ENCODE measurements at places on chromosomes 2 and 18.

DNA sequence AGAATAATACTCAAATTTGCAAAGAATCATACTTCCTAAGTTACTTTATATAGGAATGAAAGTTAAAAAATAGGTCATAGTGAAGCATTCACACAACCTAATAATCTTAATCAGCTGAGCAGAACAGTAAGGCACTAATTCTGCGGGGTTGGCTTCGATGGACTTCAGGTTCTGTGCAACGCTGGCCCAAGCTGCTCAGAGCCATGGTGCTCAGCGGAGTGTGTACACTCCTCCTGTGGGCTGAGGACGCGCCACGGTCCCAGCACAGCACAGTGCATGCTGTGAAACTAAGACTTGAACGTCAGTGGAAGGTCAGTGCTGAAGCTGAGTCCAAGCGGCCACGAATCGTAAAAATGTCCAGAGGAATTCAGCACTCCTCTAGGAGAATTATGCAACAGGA lies 66.7 kb downstream of the MYT1L start:
- no peak for DNase-seq

GRCh38 chr18:79348066-79348465 lies 47.7 kb upstream of the NFATC1 start:
- no peak for DNase-seq

GRCh38 chr2:241901500-241902351 lies 32.2 kb downstream of the RTP5 start:
- DNase-seq, result no peak

DNA sequence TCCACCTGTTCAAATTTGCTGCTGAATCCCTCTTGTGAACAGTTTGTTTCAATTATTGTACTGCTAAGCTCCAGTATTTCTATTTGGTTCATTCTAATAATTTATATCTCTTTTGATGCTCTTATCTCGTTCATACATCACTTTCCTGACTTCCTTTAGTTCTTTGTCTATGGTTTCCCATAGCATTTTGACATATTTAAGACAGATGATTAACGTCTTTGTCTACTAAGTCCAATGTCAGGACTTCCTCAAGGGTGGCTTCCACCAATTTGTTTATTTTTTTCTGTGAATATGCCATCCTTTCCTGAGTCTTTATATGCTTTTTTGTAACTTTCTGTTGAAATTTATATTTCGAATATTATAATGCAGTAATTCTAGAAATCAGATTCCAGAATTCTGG lies 9.6 kb downstream of the PIGN start:
- DNase-seq, result no peak

- no peak for DNase-seq
These were observed 34.8 kb upstream of the KLHL29 start for GRCh38 chr2:23350041-23350791.

DNA sequence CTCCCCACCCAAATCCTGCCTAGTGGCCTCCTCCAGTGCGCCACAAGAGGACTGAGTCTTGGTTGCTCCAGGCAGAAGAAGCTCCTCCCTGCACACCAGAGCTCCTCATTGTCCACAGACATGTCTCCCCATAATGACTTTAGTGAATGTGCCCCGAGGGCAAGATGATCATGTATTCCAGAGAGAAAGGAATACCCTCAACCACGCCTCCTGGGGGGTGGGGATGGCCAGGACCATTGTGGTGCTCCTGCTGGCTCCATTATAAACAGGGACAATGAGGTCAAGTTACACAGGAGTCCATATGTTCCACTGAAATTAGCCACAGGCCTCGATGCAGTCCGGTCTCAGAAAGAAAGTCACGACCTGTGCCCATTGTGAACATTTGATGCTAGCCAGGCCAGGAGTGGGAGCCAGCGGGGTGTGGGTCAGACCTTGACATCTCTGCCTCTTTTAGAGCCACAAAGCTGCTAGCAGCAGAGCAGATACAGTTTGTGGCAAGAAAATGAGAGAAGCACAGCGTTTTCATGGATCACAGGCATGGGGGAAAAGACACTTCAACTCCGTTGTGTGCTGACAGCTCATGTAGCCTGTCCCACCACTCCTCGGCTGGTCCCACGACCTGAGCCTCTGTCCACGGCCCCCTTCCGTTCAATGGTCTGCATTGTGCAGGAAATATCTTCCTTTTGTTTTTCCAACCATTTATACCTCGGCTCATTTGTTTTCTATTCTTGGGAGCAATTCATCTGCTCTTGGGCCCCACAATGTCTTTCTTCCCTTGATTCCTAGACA lies 70.7 kb upstream of the FZD7 start:
- DNase-seq, result no peak

DNA sequence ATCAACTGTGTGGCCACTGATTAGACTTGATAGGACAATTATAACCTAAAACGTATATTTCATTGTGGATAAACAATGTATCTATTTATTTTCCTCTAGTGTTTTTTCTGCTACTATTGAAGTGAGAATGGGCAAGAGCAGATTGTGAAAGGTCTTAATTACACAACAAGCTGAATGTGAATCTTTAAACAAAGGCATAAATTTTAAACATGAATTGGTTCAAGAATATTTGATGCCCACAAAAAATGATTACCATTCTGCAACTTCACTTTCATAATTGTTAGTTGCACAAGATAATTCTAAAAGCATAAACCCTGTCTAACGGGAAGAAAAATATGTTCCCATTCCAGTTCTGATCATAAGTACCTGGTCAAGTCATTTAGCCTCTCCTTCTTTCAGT lies 285.6 kb downstream of the GULP1 start:
- DNase-seq, result no peak

DNA sequence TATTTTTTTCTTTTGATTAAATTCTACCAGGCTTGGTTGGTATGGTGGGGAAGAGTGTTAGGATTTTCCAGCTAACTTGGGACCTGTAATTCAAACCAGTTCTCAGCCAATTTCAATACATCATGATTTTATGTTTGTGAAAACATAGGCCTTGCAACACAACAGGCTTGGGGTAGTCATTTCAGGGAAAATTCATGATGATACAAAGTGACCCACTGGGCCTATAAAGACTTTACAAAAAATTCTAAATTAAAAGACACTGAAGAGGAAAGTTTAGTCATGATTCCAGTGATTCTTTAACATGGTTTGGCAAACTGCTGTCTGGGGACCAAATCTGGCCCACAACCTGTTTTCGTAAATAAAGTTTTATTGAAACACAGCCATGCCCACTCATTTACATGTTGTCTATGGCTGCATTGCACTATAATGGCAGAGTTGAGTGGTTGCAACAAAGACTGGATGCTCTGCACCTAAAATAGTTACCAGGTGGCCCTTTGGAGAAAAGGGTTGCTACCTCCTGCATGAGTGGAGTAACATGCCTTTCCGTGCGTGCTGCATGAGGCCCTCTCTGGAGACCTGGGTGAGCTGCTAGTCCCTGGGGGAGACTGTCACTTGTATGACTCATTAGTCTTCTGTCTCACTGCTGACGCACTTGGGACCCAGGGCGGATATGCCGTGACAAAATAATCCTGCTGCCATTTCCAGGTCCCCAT lies 73.6 kb downstream of the NPAS2 start:
- DNase-seq, result no peak

- no peak for DNase-seq
These were observed 36.7 kb upstream of the SPAG16 start for GRCh38 chr2:213247566-213247965.

GRCh38 chr2:42359304-42359964 lies 1.6 kb downstream of the COX7A2L start:
- DNase-seq, result peak; percentile 42

GRCh38 chr2:38720613-38721241 lies 30.4 kb downstream of the SRSF7 start:
- peak; percentile 65 for DNase-seq

- no peak for DNase-seq
These were observed 109.9 kb downstream of the PTPRM start for GRCh38 chr18:7677001-7677400.

- no peak for DNase-seq
These were observed 69.5 kb downstream of the TMEM18 start for GRCh38 chr2:607709-608108.

DNA sequence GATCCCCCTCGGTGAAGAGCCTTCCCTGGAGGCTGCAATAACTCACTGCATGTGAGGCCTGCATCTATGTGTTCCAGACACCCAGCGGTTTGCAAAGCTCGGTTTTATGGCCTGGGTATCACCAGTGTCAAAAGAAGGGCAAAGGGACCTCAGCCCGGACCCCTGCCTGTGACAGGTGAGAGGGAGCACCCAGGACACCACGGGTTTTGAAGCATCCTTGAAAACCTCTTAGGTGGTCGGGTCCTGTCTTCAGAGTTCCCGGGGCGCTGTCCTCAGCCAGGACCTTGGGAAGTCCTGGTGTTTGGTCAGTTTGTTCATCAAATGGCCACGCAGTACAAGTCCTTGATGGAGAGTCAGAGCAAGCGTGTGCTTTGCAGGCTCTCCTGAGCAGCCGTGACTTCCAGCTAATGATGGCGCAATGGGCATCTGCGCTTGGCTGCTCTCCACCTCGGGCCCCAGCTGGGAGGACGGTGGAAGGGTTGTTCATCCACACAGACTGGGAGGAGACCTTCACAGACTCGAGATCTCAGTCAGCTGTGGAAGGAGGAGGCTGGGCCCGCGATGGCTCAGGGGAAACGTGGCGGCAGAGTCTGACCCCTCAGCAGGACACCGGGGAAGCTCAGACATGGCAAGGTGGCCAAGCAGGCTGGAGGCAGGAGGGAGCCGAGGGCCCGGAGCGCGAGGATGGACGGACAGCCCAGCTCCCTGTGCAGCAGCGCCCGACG lies 113.1 kb upstream of the GPC1 start:
- DNase-seq, result no peak

DNA sequence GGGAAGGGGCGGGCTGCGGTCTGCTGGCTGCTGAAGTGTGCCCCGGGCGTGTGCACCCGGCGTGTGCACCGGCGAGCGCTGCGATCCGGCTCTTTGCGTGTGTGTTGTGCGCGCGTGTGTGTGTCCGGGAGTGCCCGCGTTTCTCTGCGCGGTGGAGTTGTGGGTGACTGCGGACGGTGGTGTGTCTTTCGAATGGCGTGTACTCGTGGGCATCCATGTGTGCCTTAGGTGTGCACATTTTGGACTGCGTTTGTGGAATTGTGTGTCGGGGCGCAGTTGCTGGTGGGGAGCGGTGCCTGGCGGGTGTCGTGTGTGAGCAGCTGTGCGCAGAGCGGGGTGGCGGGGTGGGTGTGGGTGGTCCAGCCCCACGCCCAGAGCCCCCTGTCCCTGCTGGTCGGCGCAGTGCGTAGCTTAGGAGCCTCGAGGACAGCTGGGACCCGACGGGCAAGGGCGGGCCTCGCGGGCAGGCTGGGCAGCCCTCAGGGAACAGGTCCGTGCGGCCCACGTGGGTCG lies 533 bp downstream of the HPCAL1 start:
- no peak for DNase-seq

DNA sequence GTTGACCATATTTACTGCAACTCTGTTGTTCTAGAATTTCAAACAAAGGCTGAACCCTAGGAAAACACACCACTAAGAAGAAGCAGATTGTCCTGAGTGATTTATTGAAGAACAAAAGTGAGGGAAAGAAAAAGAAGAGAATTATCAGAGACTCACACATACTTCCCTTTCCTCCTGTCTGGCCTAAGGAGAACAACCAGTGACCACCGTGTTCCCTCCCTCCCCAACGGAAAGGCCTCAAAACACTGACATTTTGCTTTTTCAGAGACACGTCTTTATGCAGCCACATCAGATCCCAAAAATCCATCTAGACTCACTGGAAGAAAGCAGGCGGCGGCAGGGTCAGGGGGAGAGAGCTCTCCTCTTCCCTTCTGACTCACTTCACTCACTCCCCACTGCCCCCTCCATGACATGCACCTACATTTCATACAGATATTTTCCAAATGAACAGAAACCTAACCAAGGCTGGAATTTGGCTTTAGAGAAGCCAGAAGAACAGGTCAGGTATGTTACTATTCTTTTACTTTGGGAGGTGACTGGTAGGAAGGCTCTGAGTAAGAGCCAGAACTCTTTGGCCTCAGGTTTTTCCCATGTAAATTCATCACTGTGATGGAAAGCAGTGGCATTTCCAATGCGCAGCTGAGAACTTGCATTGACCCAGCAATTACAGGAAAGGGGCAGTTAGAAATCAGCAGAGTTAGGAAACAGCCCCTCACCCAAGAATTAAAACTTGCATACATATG lies 169.9 kb downstream of the BCL11A start:
- peak; percentile 16 for DNase-seq

- DNase-seq, result no peak
These were observed 635 bp downstream of the ERICH2 start for GRCh38 chr2:170770606-170771420.

- no peak for DNase-seq
These were observed 129.5 kb downstream of the EVA1A start for GRCh38 chr2:75431276-75431675.

- no peak for DNase-seq
These were observed 709.0 kb upstream of the FAM98A start for GRCh38 chr2:34308140-34308539.

DNA sequence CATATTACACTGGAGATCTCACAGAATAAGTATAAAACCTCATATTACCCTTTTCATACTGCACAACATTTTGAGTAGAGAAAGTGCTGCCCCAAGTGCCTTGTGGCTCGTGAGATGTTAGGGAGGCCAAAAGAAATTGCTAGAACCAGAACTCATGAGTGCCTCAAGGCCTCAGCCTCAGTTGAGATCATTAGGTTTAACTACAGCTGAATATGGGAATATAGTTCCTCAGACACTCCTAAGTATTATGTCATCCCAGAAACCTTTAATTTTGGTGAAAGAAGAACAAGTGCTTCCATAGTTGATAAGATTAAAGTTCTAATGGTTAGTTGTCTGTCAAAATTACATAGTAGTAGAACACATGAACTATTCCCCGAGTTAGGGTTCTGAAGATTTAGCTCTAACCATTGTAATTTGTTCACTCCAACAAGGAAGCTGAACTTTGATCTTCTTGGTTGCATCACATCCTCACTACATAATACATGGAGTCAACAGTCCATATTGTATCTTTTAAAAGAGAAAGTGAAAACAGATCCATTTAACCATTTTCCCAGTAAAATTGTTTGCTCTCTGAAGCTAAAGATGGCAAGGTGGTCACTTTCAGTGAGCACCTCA lies 9.6 kb upstream of the AQP4 start:
- no peak for DNase-seq

DNA sequence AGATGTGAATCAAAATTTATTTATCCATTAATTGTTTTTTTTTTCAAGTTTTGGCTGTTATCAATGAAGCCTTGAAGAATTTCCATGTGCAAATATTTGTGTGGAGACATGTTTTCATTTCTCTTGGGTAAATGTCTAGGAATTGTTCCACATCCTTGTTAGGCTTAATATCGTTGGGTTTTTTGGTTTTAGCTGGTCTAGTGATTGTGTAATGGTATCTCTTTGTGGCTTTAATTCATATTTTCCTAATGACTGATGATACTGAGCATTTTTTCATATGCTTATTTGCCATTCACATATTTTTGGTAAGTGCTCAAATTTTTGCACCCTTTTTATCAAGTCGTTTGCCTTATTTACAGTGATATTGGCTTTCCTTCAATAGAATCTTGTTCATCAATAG lies 250.3 kb upstream of the EPHA4 start:
- no peak for DNase-seq

DNA sequence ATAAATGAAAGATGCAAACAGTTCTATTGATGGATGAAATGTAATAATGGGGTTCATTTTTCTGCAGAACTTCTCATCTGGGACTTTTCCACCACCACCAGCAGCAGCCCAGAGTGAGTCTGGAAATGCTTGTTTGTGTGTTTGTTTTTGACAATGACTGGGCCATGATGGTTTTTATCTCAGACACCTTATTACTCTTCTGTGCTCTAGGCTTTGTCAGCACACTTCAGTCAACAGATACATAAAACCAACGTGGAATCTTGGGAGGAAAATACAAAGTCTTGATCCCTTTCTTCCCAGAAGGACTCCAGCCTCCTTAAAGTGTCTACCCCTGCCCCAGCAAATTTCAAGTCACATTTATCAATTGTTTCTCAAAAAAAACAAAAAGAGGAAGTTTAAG lies 134.0 kb downstream of the MREG start:
- DNase-seq, result no peak

GRCh38 chr2:147002256-147002655 lies 842.6 kb upstream of the ACVR2A start:
- DNase-seq, result no peak
